ENCODE measurements at places on chromosomes 4 and X. TPM values are rescaled to one million over a fixed set of nuclear protein-coding genes. Genes with fewer than 3 reads are reported as not detected.

DNA sequence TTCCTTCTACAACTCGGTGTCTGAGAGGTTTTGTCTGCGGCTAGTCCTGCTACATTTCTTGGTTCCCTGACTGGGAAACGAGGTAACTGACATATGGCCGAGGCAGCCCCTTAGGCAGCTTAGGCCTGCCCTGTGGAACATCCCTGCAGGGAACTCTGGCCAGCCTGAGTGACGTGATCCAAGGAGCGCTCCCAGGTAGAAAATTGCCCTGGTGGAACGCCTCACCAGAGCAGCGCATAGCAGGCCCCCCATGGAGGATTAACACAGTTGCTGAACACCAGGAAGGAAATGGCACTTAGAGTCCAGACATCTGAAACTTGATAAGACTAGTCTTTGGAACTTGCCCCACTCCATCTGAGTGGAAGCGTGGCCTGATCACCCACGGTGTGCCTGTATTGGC, 837.4 kb upstream of the NDST4 start:
- DNase-seq = no peak

- no peak for DNase-seq
Measured at GRCh38 chr4:71163317-71163716, 169.9 kb downstream of the DCK start.

DNA sequence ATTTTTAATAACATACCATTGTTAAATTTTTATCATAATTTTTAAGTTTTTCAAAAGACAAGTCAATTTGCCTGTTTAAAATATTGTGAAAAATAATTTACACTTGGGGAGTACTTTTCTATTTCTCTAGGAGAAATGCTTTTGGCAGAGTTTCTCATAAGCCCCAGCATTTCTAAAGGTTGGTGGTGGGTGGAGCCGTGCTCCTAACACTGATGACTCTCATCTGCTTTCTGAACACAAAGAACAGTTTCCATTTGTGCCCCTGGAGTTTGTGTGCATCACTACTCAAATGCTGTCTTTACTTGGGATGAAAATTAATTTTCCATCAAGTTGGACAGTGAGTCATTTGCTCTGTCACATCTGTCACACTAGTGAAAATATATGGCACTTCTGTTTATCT, 57.6 kb downstream of the TNIP2 start:
- no peak for DNase-seq

The UGT8 gene
- 0.25 TPM for total RNA-seq

The NAP1L5 gene
- total RNA-seq = 5.4 TPM
